ENCODE measurements at places on chromosomes 2 and 18. TPM values are rescaled to one million over a fixed set of nuclear protein-coding genes. Genes with fewer than 3 reads are reported as not detected.

DNA sequence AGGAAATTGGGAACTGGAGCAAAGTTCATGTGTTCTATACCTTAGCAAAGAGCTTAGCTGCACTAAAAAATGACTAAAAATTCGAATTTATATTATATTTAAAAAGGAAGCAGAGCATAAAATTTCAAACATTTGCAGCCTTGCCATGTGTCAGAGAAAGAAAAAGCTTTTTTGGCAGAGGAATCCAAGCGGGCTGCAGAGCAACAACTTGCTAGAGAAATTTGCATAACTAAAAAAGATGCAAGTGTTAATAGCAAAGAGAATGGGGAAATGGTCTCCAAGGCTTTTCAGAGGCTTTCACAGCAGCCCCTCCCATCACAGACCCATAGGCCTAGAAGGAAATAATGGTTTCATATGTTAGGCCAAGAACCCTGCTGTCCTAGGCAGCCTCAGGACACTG is 1315.9 kb downstream of the DSC3 start:
- no peak for DNase-seq

GRCh38 chr18:79468119-79468789 is 72.5 kb downstream of the NFATC1 start:
- no peak for DNase-seq

DNA sequence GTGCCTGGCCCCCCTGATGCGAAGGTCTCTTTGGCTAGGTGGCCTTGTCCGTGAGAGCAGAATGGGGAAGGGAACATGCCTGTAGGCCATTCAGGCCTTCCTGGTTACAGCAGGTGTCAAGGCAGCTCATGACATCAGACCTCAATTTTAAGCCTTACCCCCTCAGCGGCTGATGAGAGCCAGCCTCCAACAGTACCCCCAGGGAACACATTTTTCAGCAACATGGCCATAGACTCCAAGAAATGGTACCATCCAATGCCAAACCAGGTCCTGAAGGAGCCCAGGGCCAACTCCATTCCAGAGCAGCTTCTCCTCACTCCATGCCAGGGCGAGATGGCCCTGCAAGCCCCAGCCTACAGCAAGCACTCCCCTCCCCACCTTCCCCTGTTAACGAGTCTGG is 199.2 kb downstream of the SMAD2 start:
- no peak for DNase-seq

The ZNF236 gene
- 14.0 TPM for total RNA-seq

The SIX3 gene
- 0.17 TPM for total RNA-seq

The CD8B gene
- total RNA-seq = not detected

- no peak for DNase-seq
Observed at GRCh38 chr2:158686210-158686691, 108.9 kb upstream of the DAPL1 start.

The TOGARAM2 gene
- 0.57 TPM for total RNA-seq

GRCh38 chr2:240369335-240369734 is 66.1 kb upstream of the GPC1 start:
- no peak for DNase-seq

- DNase-seq = no peak
Observed at GRCh38 chr18:57243624-57244179, 96.8 kb downstream of the BOD1L2 start.

DNA sequence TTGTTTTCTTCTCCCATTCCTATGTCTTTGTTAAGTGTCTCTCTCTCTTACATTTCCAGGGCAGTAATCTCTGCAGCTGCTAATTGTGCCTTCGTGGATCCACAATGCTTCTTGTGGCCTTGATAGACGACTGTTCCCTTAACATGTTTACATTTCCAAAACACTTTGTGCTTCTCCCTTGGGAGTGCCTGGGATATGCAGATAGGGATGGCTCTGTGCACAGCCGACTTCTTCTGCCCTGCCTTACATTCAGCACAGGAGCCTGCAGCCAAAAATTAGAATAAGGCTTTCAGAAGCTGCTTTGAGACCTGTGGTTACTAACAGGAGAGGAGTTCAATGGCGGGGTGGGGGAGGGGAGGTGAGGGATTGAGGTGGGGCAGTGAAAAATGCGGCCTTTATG is 328.9 kb downstream of the TDRD15 start:
- DNase-seq = no peak

GRCh38 chr18:6215888-6216287 is 198.8 kb downstream of the L3MBTL4 start:
- DNase-seq = peak; percentile 34

- no peak for DNase-seq
Observed at GRCh38 chr2:33497221-33497650, 20.8 kb downstream of the RASGRP3 start.

DNA sequence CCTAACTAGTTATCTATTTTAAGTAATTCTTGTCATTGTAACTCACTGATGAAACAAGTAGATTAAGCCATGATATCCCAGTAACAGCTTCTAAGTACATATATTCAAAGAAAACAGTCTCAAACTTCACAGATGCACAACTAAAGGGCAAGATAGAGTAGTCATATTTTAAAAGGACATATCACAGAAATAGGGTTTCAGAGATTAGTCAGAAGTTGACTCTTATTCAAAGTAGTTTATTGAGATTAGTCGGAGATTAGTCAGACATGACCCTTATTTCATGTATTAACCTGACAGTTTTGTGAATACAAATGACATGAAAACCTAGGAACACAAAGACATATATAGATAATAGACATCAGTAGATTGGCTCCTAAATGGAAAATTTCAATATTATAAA is 15.9 kb upstream of the CHAC2 start:
- no peak for DNase-seq

- DNase-seq = peak; percentile 84
Observed at GRCh38 chr2:42752816-42753813, 10.8 kb downstream of the OXER1 start.

DNA sequence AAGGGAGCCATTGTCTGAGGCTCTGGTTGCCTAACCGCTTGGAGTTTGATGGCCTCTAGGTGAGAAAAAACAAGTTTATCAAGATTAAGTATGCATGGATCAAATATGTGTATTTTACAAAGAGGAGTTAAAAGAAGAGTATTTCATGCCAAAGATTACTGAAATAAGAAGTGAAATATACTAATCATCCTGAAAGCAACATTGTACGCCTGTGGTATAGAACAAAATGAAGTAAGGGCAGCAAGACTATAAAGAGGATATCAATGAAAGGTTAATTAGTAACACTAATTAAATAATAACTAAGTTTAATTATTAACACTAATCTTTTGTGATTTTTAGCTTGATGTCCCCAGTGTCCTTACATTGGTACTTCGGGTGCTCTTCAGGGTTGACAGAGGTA is 276.7 kb downstream of the CALCRL start:
- DNase-seq = no peak

- DNase-seq = no peak
Observed at GRCh38 chr2:160418398-160418765, 75.2 kb downstream of the RBMS1 start.

DNA sequence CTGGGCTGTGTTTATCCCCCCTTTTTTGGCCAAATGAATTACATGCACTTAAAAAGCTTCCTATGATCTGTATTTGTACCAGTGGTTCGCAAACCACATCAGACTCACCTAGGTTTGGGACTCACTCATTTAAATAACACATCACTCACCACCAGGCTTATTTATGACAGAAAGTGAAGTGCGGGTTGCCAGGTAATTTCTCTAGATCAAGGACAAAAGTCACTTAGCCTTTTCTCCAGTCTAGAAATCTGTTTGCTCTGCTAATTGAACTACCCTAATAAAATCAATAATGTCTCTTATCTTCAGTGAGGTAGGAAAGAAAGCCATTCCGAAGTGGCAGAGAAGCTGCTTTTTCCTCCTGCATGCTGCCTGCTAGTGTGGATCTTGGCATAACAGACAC is 88.1 kb upstream of the SLC8A1 start:
- DNase-seq = no peak

The ANKRD30BL gene
- total RNA-seq = not detected

DNA sequence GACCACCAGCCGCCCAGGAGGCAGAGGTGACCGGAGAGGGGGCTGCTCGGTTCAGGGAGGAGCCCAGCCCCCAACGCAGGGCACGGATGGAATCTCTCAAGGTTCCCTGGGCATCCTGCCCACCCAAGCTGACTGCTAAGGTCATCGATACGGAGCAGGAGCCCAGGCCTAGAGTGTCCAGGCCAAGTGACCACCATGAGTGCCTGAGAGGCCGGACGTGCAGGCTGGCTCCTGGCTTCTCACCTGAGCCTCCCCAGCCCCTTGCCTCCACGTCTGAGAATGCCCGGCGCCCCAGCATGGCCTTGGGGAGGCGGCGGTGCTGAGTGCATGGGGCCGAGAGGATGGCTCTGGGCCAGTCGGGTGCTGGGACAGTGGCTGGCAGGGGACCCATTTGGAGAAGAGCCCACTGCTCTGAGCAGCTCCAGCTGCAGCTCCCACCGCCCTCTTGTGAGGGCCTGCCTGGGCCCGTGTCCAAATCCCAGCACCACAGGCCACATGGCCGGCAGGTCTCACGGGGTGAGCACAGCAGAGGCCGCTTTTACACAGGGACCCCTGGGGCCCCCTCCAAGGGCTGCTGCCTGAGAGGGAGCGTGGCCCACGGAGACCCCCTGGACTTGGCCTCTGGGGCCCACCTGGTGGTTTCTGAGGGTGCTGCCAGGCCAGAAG is 102.8 kb upstream of the CTDP1 start:
- no peak for DNase-seq

The RIT2 gene
- total RNA-seq = not detected

GRCh38 chr2:33013684-33014110 is 66.9 kb downstream of the LTBP1 start:
- peak; percentile 68 for DNase-seq

- DNase-seq = no peak
Observed at GRCh38 chr2:234412726-234413125, 84.2 kb downstream of the ARL4C start.

GRCh38 chr18:11500153-11501122 is 109.0 kb upstream of the SLC35G4 start:
- no peak for DNase-seq

GRCh38 chr2:69241664-69242514 is 145.1 kb downstream of the GFPT1 start:
- DNase-seq = no peak

GRCh38 chr2:127106457-127106990 is 430 bp downstream of the BIN1 start:
- no peak for DNase-seq

GRCh38 chr2:71690876-71691475 is 237.6 kb downstream of the DYSF start:
- DNase-seq = no peak

The IAH1 gene
- total RNA-seq = 67.8 TPM

DNA sequence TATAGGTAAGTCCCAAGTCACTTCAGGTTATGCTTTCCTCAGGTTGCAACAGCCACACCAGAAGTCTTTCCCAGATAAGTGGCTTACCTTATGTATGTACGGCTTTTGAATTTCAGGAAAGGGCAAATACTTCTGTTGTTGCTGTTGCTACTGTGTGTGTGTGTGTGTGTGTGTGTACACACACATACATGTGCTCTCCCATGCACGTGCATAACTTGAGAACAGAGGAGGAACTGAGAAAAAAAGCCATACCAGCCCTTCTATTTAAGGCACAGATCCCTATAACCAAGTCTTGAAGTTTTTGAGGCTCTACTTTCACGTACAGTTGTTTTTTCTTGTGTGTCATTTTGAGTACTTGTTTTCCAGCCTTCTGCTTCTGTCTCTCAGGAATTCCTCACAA is 62.4 kb downstream of the WDPCP start:
- DNase-seq = no peak

The DSC1 gene
- total RNA-seq = not detected

GRCh38 chr18:49617329-49617695 is 55.5 kb downstream of the LIPG start:
- DNase-seq = peak; percentile 70

The TEKT4 gene
- 0.19 TPM for total RNA-seq

DNA sequence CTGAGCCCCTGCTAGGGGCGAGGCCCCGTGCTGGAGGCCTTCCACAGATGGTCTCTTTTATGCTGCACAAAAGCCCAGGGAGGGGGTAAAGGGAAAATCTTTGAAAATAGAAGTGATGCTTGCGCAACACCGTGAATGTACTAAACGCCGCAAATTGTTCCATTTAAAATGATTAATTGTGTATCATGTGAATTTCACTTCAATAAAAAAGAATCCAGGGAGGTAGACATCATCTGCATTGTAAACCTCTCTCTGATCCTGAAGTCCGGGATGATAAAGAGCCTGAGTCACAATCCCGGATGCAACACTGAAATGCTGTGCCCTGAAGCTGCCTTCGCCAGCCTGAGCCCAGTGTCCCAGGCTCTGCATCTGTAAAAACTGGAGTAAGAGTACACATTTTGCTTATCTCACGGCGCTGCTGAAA is 107.7 kb upstream of the PPP1CB start:
- no peak for DNase-seq

- no peak for DNase-seq
Observed at GRCh38 chr2:186927185-186927866, 78.4 kb upstream of the ZSWIM2 start.

The DBI gene
- 63.7 TPM for total RNA-seq

- DNase-seq = no peak
Observed at GRCh38 chr2:3738454-3738853, 35.1 kb downstream of the DCDC2C start.

The SIGLEC15 gene
- total RNA-seq = 0.17 TPM

DNA sequence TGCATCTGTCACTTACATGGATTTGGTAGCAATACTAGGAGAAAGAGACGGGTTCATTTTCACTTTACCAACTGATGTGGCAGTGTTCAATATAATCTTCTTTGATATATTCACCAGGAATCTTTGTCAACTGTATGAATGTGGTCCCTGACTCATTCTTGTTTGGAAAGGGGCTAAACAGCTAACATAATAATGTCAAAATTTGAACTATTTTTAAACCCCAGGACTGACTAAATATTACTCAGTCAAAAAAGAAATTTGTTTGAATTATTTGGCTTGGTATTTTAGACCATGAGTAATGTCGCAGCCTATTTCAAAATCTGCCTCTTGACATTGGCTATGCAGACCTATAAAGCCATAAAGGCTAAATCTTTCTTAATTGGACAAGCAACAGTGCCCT is 413.7 kb upstream of the RGPD4 start:
- no peak for DNase-seq

DNA sequence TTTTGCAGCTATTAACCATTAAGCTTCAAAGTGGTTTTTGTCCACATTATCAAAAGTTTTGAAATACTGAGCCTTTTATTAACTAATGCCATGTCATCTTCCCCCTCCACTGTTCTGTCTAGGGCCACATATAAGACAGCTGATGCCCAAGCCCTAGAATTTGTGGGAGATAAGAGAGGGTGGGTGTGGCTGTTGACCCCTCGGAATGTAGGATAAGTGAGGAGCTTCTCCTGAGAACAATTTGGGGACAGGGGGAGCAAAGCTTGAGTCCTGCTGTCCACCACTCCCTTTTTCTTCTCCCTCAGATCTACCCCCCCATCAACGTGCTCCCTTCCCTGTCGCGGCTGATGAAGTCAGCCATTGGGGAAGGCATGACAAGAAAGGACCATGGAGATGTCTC is 14.3 kb upstream of the ANKRD53 start:
- DNase-seq = no peak

The ALPG gene
- not detected for total RNA-seq

The PXDN gene
- total RNA-seq = 19.9 TPM

- DNase-seq = no peak
Observed at GRCh38 chr18:77079954-77080682, 52.5 kb downstream of the MBP start.

The AMER3 gene
- total RNA-seq = not detected

The ABCG8 gene
- not detected for total RNA-seq

The GPR75 gene
- 3.0 TPM for total RNA-seq

All from esophagus muscularis mucosa (tissue), 4 donors.